SK-MEL-5 (cell line): ENCODE measurements at places on chromosomes 3 and 15. TPM values are rescaled to one million over a fixed set of nuclear protein-coding genes. Genes with fewer than 3 reads are reported as not detected.
A peak's percentile ranks its signal among the peaks of the same experiment; 100 is the strongest.

VIPR1 gene
- 0.34 TPM in 1 of 2 replicates, not detected in the other for total RNA-seq

CPA3 gene
- total RNA-seq: not detected in 2 replicates

DNA sequence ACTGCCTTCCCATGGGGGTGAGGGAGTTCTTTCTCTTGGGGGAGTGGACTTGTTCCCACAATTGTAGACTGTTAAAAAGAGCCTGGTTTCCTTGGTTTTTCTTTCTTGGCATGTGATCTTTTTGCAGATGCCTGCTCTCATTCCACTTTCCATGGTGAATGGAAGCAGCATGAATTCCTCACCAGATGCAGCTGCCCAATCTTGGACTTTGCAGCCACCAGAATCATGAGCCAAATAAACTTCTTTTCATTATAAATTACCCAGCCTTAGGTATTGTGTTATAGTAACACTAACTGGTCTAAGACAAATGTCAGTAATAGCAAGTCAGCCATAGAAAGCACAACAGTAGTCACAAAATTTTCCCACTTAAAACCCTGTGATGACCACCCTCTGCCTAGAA is 260.5 kb upstream of the THBS1 start:
- no peak for DNase-seq

DNA sequence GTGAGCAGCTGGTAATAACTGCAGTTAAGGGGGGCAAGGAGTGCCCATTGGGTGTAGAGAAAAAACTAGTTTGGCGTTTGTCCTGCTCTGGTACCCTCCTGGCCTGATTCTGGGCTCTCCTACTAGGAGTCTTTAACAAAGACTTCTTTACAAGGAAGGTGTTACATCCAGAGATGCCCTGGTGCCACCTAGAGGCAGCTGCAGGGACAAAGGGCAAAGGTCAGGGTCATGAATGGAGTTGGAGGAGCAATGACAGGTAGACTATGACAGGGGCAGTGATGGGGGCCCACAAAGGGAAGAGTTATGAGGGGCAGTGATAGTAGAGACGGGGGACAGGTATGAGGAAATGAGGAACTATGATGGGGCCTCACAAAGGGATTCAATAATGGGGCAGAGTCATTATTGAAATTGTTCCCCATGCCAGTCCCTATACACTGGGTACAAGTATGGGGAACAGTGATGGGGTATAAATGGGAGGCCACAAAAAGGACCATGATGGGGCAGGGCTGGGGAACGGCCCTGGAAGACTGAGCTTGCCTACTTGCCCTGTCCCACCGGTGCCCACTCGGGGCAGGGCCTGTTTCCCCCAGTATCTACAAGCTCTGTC is 7.9 kb downstream of the CCDC71 start:
- DNase-seq: peak; percentile 59

CELSR3 gene
- 3.2 and 3.6 TPM in 2 replicates for total RNA-seq

- no peak for DNase-seq
Measured at GRCh38 chr15:50774450-50774849, 8.9 kb upstream of the SPPL2A start.

DNA sequence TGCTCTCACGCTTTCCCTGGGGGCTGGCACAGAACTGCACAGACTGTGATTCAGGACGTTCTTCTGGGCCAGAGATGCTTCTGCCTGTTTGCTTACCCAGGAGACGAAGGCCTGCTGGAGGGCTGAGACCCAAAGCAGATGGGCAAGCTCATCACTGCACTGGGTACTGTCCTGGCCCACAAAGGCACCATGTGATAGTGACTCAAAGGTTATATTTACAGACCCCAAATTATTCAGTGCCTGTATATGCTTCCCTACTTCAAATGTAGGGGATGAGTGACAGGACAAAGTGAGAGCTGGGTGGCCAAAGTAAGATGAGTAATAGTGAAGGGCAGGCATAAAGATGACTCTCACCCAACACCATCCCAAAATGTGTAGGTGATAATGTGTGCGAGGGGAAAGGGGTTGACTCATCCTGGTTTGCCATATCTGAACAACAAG is 127.4 kb downstream of the WDR76 start:
- DNase-seq: no peak

IREB2 gene
- 21.8 and 30.4 TPM in 2 replicates for total RNA-seq

DNA sequence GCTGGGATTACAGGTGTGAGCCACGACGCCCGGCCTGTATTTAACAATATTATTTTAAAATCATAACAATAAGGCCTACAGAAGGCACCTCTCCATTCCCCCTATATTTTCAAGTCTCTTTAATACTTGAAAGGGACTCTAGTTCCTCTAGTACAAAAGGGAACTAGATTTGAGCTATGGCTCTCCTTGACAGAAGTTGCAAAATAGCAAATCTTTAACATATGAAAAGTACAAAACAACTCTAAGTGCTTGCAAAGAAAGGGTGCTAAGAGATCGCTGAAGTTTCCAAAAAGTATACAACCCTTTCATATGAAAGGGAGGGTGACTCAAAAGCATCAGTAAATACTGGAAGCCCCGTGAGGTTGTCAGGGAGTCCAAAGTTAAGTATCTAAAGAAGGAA is 23.8 kb downstream of the AP3S2 start:
- DNase-seq: no peak

GRCh38 chr15:49438962-49439631 is 16.1 kb downstream of the FGF7 start:
- DNase-seq: no peak

GRCh38 chr3:128201158-128201755 is 48.0 kb downstream of the EEFSEC start:
- no peak for DNase-seq

CCDC191 gene
- total RNA-seq: 0.32 and 0.61 TPM in 2 replicates
